EH (cell line): ENCODE measurements at places on chromosomes 12 and 14.

DNA sequence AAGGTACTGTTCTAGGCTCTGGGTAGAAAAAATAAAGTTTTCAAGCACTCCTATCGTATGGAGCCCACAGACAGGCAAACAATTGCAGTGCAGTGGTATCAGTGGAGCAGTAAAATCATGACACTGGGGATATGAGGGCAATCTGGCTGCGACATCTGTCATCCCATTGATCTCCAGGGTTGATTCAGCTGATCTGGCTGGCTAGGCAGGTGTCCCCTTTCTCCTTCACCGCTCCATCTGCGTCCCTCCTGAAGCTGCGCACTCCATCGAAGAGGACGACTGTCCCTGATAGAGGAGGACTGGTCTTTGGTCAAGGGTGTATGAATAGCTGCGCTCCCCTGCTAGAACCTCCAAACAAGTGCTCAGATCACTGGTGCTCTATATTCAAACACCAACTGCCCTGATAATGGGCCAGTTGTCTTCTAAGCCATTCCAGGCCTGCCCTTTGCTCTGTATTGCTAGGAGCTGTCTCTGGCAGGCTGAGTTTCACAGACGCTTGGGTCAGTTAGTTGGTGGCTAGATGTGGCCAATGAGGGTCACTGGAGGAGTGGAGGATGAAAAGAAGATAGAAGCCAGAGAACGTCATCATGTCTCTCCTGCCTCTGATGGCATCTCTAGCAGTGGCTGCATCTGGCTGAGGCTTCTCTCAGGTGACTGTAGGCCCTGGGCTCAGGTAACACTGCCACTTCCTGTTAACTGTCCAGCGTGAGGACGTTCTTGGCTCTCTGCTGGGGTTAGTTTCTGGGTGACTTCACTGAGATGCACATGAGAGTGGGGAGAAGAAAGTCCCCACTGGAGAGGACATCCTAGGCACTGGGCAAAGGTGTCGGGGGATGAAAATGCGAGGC lies 205.0 kb upstream of the FOXN3 start:
- no peak for DNase-seq

- DNase-seq = no peak
These were observed 1.2 kb downstream of the PITPNM2 start for GRCh38 chr12:123149501-123150274.

DNA sequence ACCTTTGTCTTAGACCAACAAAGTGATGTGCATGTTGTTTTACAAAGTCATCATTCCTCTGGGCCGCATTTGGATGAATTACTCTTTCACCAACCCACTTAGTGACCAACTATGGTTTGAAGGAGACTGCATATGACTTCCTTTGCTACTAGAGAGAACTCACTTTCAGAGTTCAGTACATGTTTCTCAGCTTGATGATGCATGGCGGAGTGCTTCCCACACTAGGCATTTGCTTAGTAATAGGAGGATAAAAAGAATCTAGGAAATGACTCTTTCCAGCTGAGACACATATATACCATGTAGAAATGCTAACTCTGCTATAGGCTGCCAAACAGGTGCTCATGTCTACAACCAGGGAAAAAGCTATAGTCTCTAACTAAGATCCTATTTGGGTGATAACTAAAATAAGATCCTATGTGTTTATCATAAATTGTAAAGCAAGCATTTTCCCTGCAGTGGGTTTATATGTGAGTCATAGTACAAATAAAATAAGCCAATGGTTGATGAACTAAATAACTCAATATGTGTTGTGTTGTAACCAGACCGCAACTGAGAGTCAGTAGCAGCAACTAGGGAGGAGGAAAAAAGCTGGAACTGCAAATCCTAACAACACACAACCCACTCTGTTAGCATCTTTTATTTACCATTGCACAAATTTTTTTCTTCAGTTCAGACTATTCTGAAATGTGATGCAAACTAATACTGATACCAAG lies 87.2 kb downstream of the TSPAN8 start:
- no peak for DNase-seq

GRCh38 chr12:15831315-15831978 lies 42.3 kb upstream of the EPS8 start:
- DNase-seq = no peak

- no peak for DNase-seq
These were observed 1.2 kb upstream of the OAS1 start for GRCh38 chr12:112905451-112906089.

- no peak for DNase-seq
These were observed 1817.4 kb upstream of the FLRT2 start for GRCh38 chr14:83712418-83713129.

GRCh38 chr14:91342206-91342760 lies 75.3 kb downstream of the CCDC88C start:
- DNase-seq = no peak
